ENCODE measurements at places on chromosomes 7 and 10. TPM values are rescaled to one million over a fixed set of nuclear protein-coding genes. Genes with fewer than 3 reads are reported as not detected.
A peak's percentile ranks its signal among the peaks of the same experiment; 100 is the strongest.

DNA sequence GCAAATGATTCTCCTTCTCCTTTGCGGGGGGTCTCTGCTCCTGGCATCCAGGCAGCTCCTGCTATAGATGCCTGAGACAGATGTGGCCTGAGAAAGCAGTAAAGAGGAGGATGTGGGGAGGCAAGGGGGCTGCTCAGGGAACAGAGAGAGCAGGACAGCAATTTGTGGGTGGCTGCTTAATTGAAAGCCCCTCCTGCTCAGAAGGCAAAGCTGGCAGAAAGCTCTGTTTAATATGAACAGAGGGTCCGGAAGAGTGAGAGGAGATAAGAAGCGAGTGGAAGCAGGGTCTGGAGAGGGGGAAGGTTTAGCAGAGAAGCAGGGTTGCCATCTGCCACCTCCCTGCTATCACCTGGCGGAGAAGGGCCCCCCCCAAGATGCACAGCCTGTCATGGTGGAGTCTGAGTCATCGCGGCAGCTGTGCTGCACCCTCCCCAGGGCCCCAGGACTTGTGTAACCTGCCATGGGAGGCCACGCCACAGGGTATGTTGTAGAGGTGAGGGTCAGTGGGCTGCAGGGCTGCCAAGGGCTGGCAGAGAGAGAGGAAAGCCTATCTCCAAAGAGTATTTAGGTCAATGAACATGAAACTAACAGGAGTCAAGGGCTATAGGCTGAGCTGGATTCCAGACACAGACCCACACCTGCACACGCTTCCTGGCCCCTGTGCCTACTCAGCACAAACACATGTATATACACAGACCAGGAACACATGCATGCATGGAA is 1109.8 kb upstream of the AUTS2 start:
- no peak for DNase-seq

DNA sequence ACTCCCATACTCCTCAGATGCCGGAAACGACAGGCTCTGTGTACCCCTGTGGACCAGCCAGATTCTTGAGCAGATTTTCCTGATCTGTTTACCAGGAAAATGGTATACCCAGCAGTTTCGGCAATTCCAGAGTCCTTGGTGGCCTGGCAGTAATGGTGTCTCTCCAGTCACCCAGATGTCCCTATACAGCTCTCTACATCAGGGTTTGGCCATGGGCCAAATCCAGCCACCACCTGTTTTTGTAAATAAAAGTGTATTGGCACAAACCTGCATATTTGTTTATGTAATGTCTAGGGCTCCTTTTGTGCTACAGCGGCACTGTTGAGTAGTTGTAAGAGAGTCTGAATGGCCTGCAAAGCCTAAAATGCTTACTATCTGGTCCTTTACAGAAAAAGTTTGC is 491.3 kb downstream of the RPS24 start:
- DNase-seq, result no peak

GRCh38 chr7:24793982-24794648 is 36.9 kb upstream of the GSDME start:
- DNase-seq, result no peak

- no peak for DNase-seq
Measured at GRCh38 chr7:124029396-124030188, 3.3 kb downstream of the TMEM229A start.

DNA sequence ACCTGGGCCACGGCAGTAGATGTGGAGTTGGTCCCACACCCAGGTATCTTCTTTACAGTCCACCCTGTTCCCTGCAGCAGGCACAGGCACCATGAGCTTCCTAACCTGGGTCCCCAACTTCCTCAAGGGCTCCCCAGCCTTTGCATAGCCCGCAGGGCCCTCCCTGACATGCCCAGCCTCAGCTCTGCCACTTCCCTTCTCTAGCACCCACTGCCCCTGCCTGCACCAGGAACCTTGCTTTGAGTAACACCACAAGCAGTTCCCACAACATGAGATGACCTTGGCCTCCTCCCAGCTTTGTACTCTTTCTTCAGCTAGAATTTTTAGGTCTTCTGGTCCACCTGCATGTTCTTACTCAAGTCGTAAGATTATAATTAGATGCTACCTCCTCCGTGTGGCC is 92.2 kb upstream of the ZPBP start:
- no peak for DNase-seq

GRCh38 chr10:132293201-132293812 is 14.4 kb downstream of the STK32C start:
- DNase-seq, result no peak

DNA sequence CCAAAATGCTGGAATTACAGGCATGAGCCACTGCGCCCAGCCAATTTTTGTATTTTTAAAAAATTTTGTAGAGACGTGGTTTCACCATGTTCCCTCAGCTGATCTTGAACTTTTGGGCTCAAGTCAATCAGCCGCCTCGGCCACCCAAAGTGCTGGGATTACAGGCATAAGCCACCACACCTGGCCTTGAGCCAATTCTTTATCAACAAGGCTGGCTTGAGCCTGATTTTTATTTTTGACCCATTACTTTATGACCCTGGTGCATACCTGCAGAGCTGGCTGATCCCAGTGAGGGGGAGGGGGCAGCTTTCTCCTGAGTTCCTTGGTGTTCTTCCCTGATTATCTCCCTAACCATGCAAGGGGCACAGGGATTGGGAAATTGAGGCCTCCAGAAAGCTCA is 15.8 kb upstream of the CPA1 start:
- no peak for DNase-seq

- no peak for DNase-seq
Measured at GRCh38 chr7:33888166-33888565, 17.2 kb upstream of the BMPER start.

- DNase-seq, result no peak
Measured at GRCh38 chr10:30990971-30991646, 40.6 kb downstream of the ZNF438 start.

DNA sequence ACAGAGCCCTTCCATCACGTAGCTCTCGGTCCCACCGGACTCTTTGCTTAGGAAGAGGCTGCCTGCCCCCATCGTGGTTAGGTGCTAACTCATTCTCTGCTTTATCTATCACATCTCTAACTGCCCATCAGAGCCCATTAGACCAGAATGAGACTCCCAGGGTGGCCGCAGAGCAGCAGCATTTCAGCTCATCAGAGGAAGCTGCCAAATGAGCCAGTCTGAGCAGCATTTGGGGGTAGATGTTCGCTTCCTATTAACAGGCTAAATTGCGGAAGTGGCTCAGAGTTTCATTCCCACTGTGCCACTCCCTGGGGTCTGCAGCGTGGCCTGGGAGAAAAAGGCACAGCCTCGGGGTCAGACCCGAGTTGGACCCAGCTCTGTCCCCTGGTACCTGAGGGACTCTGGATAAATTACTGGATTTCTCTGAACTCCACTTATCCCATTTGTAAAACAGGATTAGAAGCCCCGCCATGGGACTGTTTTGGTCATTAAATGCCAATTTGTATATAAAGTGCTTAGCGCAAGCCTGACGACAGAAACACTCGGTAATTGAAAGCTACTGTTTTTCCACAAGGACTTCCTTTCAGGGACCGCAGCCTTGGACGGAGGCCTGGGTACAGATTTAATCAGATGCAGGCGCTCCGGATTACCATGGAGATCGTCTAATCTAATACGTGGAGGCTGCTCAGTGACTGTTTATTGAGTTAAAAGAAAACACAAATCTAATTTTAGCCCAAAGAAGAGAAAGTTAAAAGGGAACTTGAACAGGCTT is 73.8 kb upstream of the PRLHR start:
- peak; percentile 17 for DNase-seq

GRCh38 chr10:97718178-97718577 is 4.6 kb downstream of the MARVELD1 start:
- no peak for DNase-seq

GRCh38 chr7:109479388-109479787 is 909.7 kb downstream of the DNAJB9 start:
- DNase-seq, result no peak

DNA sequence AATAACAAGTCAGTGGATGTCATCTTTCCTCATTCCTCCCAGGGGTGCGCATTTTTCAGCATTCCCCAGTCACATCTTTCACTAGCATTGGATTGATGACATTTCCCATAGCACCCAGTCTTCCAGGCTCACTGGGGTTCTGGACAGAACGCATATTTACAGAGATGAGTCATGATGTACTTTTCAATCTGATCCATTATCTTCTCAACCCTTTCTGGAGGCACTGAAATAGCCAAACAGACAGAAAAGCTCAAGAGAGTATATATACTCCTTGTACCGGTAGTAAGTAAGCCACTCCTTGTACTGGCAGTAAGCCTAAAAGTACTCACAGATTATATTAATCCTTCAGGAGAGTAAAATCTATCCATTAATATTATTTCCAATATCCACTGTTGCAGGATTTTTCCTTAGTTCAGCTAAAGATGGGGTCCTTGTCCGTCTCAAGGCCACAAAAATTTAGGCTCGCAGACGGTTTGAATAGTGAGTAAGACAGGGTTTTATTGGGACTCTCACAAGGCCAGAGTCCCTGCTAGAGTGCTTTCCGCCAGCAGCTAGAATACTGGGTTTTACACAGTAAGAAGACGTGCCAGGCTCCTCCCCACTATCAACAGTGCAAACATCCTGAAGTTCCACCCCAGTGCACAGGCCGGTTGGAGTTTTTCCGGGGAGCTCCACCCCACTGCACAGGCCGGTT is 60.8 kb downstream of the MDH2 start:
- DNase-seq, result no peak

DNA sequence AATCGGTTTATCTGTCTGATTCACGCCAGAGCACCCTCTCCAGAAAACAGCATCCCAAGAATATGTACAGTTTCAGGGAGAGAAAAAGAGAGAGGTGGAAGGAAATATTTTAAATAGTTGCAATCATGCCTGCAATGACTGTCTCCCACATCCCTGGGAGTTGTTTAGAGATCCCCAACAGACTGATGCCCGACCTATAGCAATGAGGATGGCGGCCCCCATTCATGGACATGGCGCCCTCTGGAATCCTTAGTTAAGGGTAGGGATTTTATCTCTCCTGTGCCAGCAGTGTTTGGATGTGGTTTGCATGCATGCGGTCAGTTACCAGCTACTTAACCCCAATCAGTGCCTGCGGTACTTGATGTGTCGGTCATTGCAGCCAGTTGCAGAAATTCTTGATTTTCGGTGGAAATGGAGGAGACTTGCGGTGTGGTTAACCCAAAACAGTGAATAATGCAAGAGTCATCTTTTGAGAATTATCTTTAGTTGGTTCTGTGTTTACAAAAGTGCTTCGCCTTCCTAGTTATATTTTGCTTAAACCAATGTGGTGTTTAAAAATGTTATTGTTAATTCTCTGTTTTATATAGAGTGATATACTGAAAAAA is 186.0 kb upstream of the TCF7L2 start:
- no peak for DNase-seq

GRCh38 chr7:137847568-137848050 is 835 bp upstream of the DGKI start:
- DNase-seq, result no peak

- no peak for DNase-seq
Measured at GRCh38 chr10:25382029-25382810, 207.4 kb downstream of the GPR158 start.

- no peak for DNase-seq
Measured at GRCh38 chr7:140489026-140489359, 9.7 kb upstream of the MKRN1 start.

- peak; percentile 56 for DNase-seq
Measured at GRCh38 chr10:19930936-19931893, 115.0 kb downstream of the PLXDC2 start.

VENTX gene
- polyA plus RNA-seq, result 0.24 TPM

UPK3B gene
- 2.2 TPM for polyA plus RNA-seq

SLC39A12 gene
- polyA plus RNA-seq, result not detected

YAE1 gene
- 35.1 TPM for polyA plus RNA-seq

IPMK gene
- polyA plus RNA-seq, result 7.2 TPM

IFIT1B gene
- polyA plus RNA-seq, result 0.38 TPM

EPDR1 gene
- 16.8 TPM for polyA plus RNA-seq
